ENCODE measurements at places on chromosomes 16 and 17. TPM values are rescaled to one million over a fixed set of nuclear protein-coding genes. Genes with fewer than 3 reads are reported as not detected.

The PRPF8 gene
- 174 TPM for polyA plus RNA-seq

The TP53TG3B gene
- not detected for polyA plus RNA-seq

The PIGS gene
- 54.5 TPM for polyA plus RNA-seq

The FZD2 gene
- 1.1 TPM for polyA plus RNA-seq

The MYH1 gene
- not detected for polyA plus RNA-seq

The CDC42EP4 gene
- polyA plus RNA-seq: 1.5 TPM

The TBC1D3B gene
- polyA plus RNA-seq: 3.2 TPM

The KCNAB3 gene
- polyA plus RNA-seq: 25.7 TPM

The ADAP2 gene
- polyA plus RNA-seq: 166 TPM

The KRTAP1-3 gene
- not detected for polyA plus RNA-seq

The TBC1D3H gene
- polyA plus RNA-seq: not detected

The KRTAP1-5 gene
- polyA plus RNA-seq: not detected

The KATNB1 gene
- polyA plus RNA-seq: 28.8 TPM

The RUNDC3A gene
- polyA plus RNA-seq: 0.19 TPM

The TTYH2 gene
- 3.0 TPM for polyA plus RNA-seq

The TMEM238L gene
- polyA plus RNA-seq: not detected

The MARCHF10 gene
- 0.24 TPM for polyA plus RNA-seq

The KRTAP4-9 gene
- not detected for polyA plus RNA-seq

The CCT6B gene
- 0.82 TPM for polyA plus RNA-seq

The SLC47A2 gene
- not detected for polyA plus RNA-seq

The CHAD gene
- 4.4 TPM for polyA plus RNA-seq

The KCNJ2 gene
- not detected for polyA plus RNA-seq

The MXRA7 gene
- 8.4 TPM for polyA plus RNA-seq

The TPSD1 gene
- polyA plus RNA-seq: not detected

The TRIM16 gene
- polyA plus RNA-seq: 5.6 TPM

The HOXB9 gene
- 0.04 TPM for polyA plus RNA-seq

The DPEP2 gene
- 150 TPM for polyA plus RNA-seq

The ABCC6 gene
- polyA plus RNA-seq: 0.27 TPM

The KRT13 gene
- polyA plus RNA-seq: not detected

The SRL gene
- polyA plus RNA-seq: not detected

The SAMD14 gene
- 0.06 TPM for polyA plus RNA-seq

The SPATA32 gene
- 0.26 TPM for polyA plus RNA-seq

The MPP2 gene
- 0.15 TPM for polyA plus RNA-seq

The CCL5 gene
- 5.4 TPM for polyA plus RNA-seq

The CNTNAP4 gene
- 0.06 TPM for polyA plus RNA-seq

The SNX20 gene
- 34.7 TPM for polyA plus RNA-seq

The KRTAP3-2 gene
- polyA plus RNA-seq: not detected

The HOXB2 gene
- polyA plus RNA-seq: 9.2 TPM

The CCL8 gene
- polyA plus RNA-seq: not detected

The PTX4 gene
- polyA plus RNA-seq: 0.33 TPM

The ABCA6 gene
- polyA plus RNA-seq: 0.18 TPM

The OR4D1 gene
- 0.03 TPM for polyA plus RNA-seq

The TMED6 gene
- 0.81 TPM for polyA plus RNA-seq

The SYT17 gene
- 24.9 TPM for polyA plus RNA-seq

The APOBR gene
- polyA plus RNA-seq: 1.3 TPM

The SMIM36 gene
- not detected for polyA plus RNA-seq

The HOXB3 gene
- polyA plus RNA-seq: 3.0 TPM

The APPBP2 gene
- polyA plus RNA-seq: 10.9 TPM

The UMOD gene
- polyA plus RNA-seq: not detected

The TBC1D3 gene
- polyA plus RNA-seq: not detected

The MYH8 gene
- not detected for polyA plus RNA-seq

The PMP22 gene
- polyA plus RNA-seq: not detected

The ADAMTS18 gene
- polyA plus RNA-seq: not detected

The TMEM100 gene
- not detected for polyA plus RNA-seq

The SLC6A2 gene
- polyA plus RNA-seq: not detected

The GCGR gene
- polyA plus RNA-seq: not detected

The MYL4 gene
- polyA plus RNA-seq: 0.26 TPM
